ENCODE measurements at places on chromosomes 16 and 17. TPM values are rescaled to one million over a fixed set of nuclear protein-coding genes. Genes with fewer than 3 reads are reported as not detected.

Gene SP6
- 2.7 TPM for polyA plus RNA-seq

- no peak for DNase-seq
These were observed 16.8 kb downstream of the MARCHF10 start for GRCh38 chr17:62791235-62791734.

Gene MT1B
- polyA plus RNA-seq, result not detected

Gene KRT12
- polyA plus RNA-seq, result not detected

GRCh38 chr16:1105888-1106620, 10.0 kb upstream of the C1QTNF8 start:
- no peak for DNase-seq

- peak; percentile 9 for DNase-seq
These were observed 22.0 kb upstream of the PHLPP2 start for GRCh38 chr16:71746442-71747046.

- no peak for DNase-seq
These were observed 97.2 kb downstream of the ZNF18 start for GRCh38 chr17:11900041-11900476.

- no peak for DNase-seq
These were observed 11.2 kb upstream of the CPSF4L start for GRCh38 chr17:73272906-73273218.

Data from left renal pelvis (tissue), 4 donors.